Substantia nigra (tissue), 51 donors: ENCODE measurements at places on chromosomes 3 and 15.

DNA sequence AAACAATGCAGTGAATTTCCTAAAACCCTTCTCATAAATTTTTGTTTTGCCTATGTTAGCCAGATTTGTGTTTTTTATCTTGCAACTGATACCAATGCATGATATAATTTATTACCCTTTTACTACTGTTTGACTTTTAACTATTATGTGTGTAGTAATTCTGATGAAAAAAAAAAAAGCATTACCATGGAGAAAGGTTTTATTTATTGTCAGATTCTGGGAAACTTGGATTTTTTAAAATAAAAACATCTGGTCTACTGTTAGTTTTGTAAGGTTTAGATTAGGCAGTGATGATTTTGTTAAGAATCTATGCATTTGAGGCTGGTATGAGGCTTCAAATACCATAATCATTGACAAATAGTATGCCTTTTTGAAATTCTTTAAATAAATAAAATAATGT, 470.4 kb upstream of the ROBO1 start:
- no peak for DNase-seq

GRCh38 chr3:191523148-191523547, 62.2 kb downstream of the PYDC2 start:
- no peak for DNase-seq

- no peak for DNase-seq
Measured at GRCh38 chr3:138493804-138494606, 59.6 kb downstream of the ESYT3 start.

DNA sequence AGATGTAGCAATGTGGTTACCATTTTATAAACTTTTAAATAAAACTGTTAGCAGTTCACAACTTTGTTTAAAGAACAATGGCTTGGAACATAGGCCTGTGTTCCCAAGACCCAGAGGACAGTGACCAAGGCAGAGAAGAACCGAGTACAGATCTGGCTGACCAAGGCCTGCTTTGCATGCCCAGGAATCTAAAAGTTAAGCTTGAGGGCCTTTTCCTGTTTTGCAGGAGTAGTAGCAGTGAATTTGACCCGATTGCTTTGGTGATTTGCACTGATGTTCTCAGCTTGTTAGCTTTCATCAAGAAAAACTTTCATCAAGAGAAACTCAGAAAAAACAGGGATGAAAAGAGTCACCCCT, 9.9 kb downstream of the FILIP1L start:
- no peak for DNase-seq

DNA sequence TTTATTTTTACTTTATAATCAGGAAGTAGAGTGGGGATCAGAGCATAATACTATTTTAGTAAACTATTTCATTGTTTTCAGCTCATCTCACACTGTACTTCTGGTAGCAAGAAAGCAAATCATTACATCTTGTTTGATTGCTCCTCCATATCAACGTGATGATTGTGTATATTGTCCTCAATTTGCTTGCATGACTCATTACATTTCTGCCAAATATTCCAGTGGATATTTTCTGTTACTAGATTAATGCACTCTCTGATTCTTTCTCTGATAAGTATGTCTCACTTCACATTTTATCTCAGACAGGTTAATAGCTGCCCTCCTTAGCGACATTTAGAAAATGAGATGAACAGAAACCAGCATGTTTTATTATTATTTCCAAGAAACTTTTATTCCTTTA, 1145.3 kb downstream of the OTOL1 start:
- DNase-seq, result no peak

DNA sequence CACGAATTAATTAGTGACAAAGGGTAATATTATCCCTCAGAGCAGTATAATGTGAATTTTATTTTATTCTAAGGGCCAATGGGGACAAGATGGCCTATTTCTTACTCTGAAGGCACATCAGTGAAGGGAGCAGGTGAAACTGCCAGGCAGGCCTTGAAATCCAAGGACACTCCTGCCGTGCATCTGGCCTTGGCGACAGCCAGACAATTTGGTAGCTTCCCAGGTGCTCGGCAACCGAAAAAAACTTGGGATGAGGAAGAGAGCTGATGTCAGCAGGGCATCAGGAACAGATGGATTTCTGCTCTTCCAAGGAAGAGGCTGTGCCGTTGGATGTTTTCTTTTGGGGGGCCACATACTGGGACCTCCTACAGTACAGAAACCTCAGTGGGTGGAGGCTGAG, 83.2 kb upstream of the ADAMTSL3 start:
- DNase-seq, result no peak

DNA sequence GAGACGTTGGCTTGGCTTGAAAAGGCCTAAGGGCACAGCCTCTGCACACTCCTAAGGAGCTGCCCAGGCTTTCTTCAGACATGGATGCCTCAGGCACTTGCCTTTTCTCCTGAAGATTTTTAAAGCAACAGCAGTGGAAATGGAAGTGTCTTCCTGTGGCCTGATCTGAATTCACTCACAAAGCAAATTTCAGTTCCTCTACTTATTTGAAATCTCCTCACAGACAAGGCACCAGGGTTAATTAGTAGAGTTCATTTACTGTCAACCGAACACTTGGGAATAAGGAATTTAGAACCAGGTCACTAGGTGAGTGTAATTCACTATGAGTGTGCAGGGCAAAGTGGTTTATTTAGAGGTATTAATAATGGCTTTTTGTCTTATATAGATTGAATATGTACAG, 27.2 kb upstream of the DAZL start:
- DNase-seq, result no peak

DNA sequence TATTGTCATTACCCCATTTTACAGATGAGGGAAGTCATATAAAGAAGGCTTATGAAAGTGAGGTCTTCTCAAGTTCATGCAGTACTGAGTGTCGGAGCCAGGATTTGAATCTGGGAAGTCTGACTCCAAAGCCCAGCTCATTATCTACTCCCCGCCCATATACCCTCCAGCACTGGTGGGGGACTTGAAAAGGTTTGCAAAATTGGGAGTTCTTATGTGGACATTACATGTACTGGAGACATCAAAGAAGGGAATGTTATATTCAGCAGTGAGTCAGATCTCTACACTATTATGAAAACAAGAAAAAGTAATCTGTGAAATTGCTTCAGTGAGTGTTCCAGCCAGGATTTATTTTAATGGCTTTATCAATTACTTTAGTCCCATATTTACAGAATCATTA, 185.2 kb upstream of the CADPS start:
- no peak for DNase-seq

DNA sequence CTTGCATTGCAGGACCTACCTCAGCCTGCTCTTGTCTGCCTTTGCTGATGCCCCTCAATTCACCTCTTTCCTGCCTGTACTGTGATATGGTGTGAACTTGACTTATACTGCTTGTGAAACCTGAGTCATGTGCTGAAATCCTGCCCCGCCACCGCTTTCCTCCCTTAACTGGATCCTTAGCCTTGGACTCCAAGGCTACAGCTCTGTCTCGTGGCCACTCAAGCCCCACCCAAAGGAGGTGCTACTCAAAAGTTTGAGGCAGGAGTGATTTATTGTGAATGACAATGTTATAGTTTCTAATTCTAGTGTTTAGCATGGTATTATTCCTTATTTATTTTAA, 56.1 kb downstream of the MYZAP start:
- no peak for DNase-seq

DNA sequence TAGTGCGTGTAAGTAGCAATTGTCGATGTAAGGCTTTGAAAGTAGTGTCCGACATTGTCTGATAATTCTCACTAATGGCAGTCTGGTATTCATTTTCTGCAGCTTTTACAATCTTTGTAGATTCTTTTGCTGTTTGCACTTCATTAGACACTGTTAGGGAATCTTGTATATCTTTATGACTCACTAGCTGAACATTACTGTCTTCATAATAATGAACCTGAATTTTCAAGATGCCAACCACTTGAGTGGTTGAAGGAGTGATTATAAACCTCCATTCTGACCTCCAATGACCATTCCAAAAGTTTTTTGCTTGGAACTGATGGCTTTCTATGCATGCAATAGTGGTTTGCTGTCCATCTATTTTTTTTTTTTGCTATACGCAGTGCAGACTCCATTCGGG, 76.4 kb upstream of the MFGE8 start:
- DNase-seq, result no peak

- no peak for DNase-seq
Measured at GRCh38 chr3:50545781-50546180, 21.8 kb downstream of the C3orf18 start.

- no peak for DNase-seq
Measured at GRCh38 chr3:97816811-97817210, 5.0 kb upstream of the CRYBG3 start.

- DNase-seq, result no peak
Measured at GRCh38 chr15:60652870-60653269, 173.9 kb upstream of the ICE2 start.

DNA sequence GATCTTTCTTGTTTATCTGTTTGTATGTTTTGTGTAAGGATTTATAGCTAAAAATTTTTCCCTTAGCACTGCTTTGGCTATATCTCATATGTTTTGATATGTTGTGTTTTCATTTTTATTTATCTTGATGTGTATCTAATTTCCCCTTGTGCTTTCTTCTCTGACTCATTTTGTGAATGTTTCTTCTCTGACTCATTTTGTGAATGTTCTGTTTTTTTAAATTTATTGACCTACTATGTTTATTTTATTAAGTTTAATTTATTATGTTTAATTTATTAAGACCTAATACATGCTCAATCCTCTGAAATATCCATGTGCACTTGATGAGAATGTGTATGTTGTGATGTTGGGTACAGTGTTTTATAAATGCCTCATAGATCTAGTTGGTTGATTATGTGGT, 793.5 kb upstream of the CADM2 start:
- DNase-seq, result no peak

GRCh38 chr3:169790687-169791429, 17.7 kb downstream of the MYNN start:
- DNase-seq, result no peak

DNA sequence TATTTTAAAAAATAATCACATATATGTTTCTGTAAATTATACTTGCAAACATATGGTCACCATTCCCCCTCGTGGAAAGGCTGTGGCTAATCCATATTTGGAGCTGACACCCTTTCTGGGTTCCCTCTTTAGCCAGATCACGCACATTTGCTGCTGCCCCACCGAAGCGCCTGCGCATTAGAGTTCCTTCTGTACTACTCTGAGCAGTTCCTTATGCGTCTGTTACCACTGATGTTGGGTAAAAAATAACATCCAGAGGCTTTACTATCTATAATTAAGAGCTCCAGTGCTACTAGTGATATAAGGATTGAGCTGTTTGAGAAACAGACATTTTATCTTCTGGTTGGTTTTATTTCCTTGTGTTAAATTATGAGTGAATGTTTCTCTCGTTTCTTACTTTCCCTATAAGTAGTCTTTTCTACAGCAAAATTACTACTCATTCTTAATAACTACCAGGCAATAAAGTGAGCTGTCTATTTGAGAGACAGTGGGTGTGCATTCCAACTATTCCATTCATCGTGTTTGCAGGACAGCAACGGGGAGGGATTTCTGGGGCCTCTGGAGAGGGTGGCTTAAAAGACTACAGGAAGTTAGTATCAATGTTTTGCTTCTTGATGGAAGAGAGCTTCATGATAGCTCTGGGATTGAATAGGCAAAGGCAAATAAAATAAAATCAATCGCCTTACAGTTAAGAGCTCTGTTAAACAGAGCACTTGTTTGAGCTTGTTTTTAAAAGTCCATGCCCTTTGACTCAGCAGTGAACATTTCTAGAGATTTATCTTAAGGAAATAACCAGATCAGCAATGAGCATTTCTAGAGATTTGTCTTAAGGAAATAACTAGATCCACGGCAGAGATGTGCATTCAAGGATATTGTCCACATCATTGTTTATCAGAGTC, 245.2 kb downstream of the CD47 start:
- no peak for DNase-seq

DNA sequence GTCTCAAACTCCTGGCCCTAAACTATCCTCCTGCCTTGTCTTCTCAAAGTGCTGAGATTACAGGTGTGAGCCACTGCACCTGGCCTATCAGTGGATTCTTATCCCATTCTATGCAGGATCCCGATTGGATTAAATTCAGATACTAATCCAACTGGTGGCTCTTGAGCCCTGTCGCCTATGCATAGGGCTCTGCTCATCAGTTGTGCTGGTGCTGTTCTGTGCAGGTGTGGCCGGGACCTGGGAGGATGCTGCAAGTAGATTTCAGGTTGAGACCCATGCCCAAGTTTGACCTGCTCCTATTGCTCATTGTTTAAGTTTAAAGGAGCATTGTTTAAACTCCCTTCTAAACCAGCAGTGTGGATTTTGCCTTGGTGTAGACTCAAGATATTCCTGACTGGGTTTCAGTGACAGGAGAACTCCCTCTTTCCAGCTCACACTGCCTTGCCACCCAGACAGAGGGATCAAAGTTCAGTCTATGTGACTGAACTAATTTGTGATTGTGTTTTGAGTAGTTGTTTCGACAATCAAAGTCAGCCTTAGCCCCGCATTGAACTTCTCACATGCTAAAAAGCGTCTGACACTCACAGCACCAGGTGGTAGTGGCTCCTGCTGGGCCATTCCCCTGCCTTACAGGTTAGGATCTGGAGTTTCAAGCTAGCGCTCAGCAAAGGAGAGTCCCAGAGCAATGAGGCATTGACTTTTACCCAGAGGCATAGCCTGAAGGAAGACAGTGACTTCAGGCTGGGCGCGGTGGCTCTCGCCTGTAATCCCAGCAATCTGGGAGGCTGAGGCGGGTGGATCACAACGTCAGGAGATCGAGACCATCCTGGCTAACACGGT, 45.0 kb upstream of the PIK3CB start:
- DNase-seq, result no peak

DNA sequence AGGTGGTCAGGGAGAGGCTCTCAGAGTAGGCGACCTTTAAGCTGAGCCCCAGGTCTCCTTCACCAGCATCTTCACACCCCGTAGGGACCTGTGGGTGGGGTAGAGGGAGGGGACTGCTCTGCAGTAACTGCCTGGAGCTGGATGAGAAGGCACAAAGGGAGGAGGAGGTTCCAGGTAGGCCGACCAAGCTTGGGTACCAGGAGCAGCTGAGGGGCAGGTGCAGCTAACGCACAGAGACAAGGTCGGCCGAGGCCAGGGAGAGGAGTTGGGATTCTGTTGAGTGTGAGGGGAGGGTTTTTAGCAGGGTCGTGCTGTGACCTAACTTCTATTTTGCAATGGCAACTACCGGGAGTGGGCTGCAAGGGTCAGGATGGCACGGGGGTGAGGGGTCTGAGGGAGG, 5.9 kb upstream of the GRIP2 start:
- DNase-seq, result no peak

DNA sequence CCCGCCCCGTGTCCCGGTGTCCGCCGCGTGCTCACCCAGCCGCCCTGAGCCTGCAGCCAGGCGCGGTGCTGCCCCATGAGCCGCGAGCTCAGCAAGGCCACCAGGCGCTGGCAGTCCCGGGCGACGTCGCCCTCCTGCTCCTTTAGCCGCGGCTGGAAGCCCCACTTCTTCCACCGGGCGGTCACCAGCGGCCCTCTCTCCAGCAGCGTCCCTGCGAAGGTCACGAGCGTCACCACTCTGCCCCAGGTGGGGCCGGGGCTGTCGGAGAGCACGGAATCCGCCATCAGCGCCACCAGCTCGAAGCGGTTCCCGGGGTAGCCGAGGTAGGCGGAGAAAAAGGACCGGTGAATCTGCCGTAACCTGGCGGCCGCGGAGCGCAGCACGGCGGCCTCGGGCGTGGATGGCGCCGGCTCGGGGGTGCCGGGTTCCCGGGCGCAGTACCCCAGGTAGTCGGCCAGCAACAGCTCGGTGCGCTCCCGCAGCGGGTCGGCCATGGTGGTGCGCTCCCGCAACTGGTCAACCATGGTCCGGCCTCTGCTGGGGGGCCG, 298 bp downstream of the BCL2L10 start:
- no peak for DNase-seq
